ENCODE measurements at places on chromosomes 7 and 10.

GRCh38 chr7:109964780-109965179 is 1126.1 kb upstream of the LRRN3 start:
- DNase-seq: no peak

DNA sequence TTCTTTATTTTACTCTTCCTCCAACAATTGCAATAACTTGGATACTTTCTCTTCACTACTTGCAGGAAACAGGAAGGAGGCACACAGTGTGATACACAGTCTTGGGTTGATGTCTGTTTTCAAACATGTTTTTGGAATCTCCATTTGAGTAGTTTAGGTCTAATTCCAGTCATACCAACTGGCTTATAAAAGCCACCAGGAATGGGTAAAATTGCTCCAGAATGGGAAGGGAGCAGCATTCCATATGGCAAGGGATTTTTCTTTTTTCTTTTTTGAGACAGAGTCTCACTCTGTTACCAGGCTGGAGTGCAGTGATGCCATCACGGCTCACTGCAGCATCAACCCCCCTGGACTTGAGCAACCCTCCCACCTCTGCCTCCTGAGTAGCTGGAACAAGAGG is 545.1 kb upstream of the GALNT17 start:
- no peak for DNase-seq

DNA sequence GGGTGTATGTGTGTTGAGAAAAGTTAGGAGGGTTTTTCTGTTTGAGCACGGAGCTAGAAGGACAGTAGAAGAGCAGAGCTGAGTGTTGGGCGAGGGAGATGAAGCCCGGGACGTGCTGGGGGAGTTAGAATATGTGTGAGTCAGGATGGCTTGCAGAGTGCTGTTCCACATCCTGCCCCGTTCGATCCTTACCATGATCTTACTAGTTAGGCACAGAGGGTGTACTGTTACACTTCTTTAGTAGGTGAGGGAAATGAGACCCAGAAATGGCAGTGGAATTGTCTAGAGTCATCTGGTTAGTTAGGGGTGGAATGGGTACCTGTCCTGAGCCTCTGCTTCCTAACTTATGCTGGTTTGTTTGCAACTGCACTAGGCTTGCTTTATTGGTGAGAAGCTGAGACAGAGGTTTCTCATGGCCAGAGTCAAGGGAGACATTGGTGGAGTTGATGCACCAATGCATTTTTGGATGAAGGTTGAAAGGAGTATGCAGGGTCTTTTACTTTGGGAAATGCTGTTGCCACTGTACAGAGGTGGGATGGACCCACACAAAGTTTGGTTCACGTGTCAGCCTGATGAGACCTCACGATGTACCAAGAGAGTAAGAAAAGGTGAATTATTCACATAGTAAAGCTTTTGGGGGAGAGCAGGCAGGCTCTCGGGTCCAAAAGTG is 42.4 kb downstream of the CCNY start:
- DNase-seq: no peak

DNA sequence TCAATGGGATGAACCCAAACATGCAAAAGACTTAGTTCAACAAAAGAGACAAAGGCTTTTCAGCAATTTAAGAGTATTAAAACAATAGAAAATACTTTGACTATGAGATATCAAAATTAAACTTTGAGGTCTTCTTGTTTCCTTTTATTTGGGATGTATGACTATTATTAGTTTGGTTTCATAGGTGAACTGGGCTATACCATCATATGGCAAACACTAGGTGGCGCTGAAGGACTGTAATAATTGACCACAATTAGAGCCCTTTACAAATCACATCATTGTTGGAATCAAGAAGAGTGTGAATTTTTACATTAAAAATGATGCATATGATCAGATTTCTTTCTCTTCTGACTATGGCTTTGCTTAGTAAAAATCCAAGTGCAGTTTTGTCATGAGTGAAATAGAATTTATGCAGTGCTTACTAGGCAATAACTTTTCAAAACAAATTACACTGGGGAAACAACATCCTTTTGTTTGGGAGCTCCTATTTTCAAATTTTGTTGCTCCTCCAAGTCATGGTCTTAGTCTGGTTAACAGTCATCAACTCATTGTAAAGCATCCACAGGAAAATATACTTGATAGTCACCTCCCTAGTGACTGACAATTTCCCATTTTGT is 14.7 kb upstream of the NXPH1 start:
- DNase-seq: no peak

DNA sequence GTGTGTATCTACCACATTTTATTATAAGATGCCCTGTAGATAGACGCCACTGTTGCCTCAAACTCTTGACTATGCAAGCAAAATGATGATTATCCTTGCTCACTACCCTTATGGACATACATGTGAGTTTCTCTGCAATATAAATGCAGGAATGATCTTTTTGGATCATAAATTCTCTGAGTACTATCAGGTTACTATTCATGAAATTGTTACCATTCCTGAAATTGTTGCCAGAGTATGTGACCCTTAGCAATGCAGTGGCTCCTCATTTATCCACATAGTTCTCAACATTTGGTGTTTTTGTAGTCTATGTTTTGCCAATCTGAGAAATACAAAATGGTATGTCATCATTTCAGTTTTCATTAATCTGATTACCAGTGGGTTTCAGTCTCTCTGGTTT is 166.2 kb upstream of the FAM3C start:
- DNase-seq: no peak

GRCh38 chr7:30074422-30075030 is 46.3 kb downstream of the PLEKHA8 start:
- DNase-seq: no peak

GRCh38 chr10:86670290-86670811 is 2.0 kb downstream of the LDB3 start:
- no peak for DNase-seq

DNA sequence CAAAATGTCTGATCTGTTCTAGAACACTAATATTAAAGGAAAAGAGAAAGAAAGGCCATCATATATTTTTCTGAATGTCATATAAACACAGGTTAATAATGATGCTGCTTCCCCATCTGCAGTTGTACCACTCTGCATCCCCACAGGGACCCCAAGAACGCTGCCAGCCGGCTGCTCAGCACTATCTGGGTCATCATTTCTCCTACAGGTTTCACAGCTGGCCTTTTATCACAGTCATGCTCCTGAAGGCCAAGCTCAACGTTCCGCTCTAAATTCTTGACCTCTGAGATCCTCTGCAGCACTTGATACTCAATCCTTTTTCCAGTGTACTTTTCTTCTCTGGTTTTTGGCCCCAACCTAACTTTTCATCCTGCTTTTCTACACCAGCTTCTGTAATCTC is 4.8 kb downstream of the IDI1 start:
- DNase-seq: no peak

- DNase-seq: no peak
Measured at GRCh38 chr10:49612513-49613164, 1.2 kb upstream of the CHAT start.

DNA sequence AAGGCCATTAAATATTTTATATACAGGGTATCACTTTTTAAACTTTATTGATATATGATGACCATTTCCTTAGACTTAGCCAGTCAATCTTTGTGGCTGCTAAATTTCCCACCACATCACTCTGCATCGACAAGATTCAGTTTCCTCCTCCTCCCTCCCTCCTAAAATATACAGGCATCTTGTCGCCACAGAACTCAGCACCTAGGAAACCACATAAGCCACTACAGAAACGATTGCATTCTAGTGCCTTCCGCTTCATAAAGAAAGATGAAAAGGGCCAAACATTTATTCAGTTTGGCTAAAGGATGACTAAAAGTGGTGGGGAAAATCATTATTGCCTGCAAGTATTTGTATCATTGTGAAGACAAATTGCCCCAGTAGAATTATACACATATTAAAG is 30.7 kb downstream of the ERCC6 start:
- DNase-seq: no peak

DNA sequence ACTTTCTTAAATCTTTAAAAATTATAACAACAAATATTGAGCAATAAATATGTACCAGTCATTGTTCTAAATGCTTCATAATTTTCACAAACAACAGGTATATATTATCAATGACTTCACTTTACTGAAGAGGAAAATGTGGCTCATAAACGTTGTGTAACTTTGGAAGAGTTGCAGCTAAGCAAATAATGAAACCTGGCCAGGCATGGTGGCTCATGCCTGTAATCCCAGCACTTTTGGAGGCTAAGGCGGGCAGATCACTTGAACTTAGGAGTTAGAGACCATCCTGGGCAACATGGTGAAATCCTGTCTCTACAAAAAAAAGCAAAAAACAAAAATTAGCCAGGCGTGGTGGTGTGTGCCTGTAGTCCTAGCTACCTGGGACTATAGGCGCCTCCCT is 71.9 kb upstream of the AMPH start:
- no peak for DNase-seq

DNA sequence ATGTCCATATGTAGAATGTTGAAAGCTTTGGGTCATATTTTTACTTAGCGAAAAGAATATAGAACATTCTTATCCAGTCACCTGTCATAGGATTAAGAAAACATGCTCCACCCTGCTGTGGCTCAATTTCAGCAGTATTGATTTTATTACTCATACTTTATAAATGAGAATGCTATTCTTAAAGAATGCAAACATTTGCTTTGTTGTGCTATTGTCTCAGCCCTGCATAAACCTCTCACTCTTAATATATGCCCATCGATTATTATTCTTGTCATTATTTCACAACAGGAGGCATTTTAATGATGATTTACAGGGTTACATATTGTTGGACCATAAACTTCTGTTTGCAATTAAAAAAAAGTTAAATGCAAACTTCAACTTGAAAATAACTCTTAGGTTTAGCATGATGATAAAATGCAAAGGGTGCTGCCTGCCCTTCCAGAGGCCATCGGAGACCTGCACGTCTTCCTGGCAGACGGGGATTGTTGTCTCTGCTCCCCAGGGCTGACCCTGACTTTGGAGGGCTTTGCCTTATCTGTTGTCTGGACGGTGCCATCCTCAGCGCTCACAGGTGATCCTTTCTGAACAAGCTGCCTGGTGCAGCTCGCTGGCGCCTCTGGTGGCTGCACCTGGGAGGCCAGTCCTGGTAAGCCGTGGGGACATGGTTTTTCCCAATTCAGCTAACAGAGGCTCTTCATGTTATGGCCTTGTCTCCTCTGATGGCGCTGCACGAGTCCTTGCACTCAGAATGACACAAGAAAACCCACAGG is 50.0 kb upstream of the SHH start:
- no peak for DNase-seq

DNA sequence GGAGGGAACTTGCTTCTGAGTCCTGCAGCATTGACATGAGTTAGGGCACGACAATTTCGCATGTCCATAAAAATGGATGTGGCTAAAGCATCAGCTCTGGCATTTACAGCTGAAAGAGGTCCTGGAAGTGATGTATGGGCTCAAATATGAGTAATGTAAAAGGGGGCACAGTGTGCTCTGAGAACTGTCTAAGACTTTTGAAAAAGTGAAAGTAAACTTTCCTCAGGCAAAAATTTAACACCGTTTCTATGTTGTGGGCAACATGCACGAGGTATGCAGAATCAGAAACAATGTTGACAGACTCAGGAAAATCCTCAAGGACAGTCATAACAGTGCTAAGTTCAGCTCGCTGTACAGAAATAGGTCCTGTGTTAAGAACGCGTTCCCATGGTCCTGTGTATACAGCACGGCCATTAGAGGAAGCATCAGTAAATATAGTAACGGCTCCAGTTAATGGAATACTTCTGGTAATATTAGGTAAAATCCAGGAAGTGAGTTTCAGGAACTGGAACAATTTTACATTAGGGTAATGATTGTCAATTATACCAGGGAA is 37.9 kb upstream of the AKR1C2 start:
- DNase-seq: no peak

DNA sequence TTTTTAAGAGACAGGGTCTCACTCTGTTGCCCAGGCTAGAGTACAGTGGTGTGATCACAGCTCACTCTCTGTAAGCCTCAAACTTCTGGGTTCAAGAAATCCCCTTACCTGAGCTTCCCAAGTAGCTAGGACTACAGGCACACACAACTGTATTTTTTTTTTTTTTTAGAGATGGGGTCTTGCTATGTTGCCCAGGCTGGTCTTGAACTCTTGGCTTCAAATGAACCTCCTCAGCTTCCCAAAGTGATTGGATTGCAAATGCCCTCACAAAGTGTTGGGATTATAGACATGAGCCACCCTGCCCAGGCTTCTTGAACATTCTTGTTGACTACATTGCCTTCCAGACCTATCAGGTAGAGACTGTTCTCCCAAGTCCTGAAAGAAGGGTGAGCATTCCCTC is 72.6 kb downstream of the WNT2 start:
- DNase-seq: no peak

DNA sequence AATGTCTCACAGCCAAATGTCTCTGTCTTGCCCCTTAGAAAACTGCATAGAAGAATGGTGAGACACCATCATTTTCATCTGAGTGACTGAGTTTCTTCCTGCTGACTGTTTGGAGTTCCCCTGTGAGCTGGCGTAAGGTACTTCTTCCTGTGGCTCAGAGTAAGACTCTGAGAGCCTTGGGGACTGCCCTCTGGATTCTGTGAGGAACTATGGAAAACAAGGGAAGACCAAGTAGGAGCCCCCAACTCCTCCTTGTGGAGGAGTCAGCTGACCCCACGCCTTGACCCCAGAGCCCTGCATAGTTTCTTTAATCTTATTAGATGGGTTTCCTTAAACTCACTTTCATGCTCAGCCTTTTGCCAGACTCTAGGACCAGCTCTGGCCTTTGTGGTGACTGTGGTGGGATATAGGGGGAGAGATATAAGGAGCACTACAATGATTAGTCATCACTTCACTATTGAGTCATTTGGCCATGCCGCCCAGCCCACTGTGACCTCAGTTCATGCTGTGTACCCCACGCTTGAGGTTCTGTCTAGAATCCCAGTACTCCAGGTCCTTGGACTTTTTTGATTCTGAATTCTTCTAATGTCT is 51.8 kb upstream of the FAM133B start:
- no peak for DNase-seq

GRCh38 chr10:8240861-8241260 is 186.4 kb downstream of the GATA3 start:
- DNase-seq: no peak

- no peak for DNase-seq
Measured at GRCh38 chr7:150399421-150400007, 20.4 kb downstream of the ZNF775 start.

- DNase-seq: no peak
Measured at GRCh38 chr7:100584683-100585510, 1.0 kb downstream of the LRCH4 start.

GRCh38 chr10:112698133-112698817 is 251.3 kb downstream of the VTI1A start:
- no peak for DNase-seq

DNA sequence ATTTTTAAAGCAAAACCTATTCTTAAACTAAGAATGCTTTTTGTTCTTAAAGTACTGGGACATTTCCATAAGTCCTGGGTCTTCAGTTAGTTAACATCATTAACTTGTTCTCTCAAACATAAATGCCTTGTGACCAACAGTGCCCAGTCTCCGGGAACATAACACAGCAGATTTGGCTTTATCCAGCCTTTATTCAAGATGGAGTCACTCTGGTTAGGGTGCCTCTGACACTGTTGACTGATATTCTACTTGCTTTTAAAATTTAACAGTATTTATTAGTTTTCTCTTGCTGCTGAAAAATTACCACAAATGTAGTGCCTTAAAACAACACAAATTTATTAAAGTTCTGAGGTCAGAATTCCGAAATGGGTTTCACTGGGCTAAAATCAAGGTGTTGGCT is 44.1 kb downstream of the AVL9 start:
- no peak for DNase-seq

Data from esophagus squamous epithelium (tissue), 5 donors.